ENCODE measurements at places on chromosomes 12 and 14. TPM values are rescaled to one million over a fixed set of nuclear protein-coding genes. Genes with fewer than 3 reads are reported as not detected.

The ZDHHC22 gene
- total RNA-seq, result not detected

The SRRM4 gene
- not detected for total RNA-seq

The TMTC1 gene
- total RNA-seq, result 5.1 TPM

The CYP27B1 gene
- total RNA-seq, result 10.4 TPM

The TCL1B gene
- total RNA-seq, result not detected

The DDX11 gene
- 22.8 TPM for total RNA-seq

The SDR9C7 gene
- total RNA-seq, result 5.1 TPM

The CARMIL3 gene
- total RNA-seq, result not detected

The SYT1 gene
- 0.49 TPM for total RNA-seq

The CRIP1 gene
- 16.0 TPM for total RNA-seq

The OAS2 gene
- total RNA-seq, result 0.33 TPM

The C12orf54 gene
- 2.6 TPM for total RNA-seq

The OSGEP gene
- total RNA-seq, result 54.4 TPM

The IAPP gene
- not detected for total RNA-seq

The POTEG gene
- not detected for total RNA-seq

The SELPLG gene
- total RNA-seq, result 0.28 TPM

The DAO gene
- total RNA-seq, result not detected

The PPP2R3C gene
- 5.1 TPM for total RNA-seq

The RAD51B gene
- 8.7 TPM for total RNA-seq

The PTPRR gene
- total RNA-seq, result 0.21 TPM

The SLC10A1 gene
- total RNA-seq, result not detected

The HSPB8 gene
- 3.4 TPM for total RNA-seq

The KRT2 gene
- total RNA-seq, result 0.28 TPM

The LRRC43 gene
- not detected for total RNA-seq

The PLXNC1 gene
- total RNA-seq, result 0.05 TPM

The KRT86 gene
- total RNA-seq, result not detected

The CSRP2 gene
- total RNA-seq, result 31.9 TPM

The ASCL1 gene
- not detected for total RNA-seq

The LHX5 gene
- total RNA-seq, result 0.28 TPM

The WASHC4 gene
- 41.7 TPM for total RNA-seq

The UNC79 gene
- not detected for total RNA-seq

The PIK3C2G gene
- total RNA-seq, result 1.6 TPM

The MIP gene
- not detected for total RNA-seq

All from airway epithelial cell (primary cell).